ENCODE measurements at places on chromosomes 16 and 17.

- no peak for DNase-seq
These were observed 168.8 kb downstream of the C16orf78 start for GRCh38 chr16:49542391-49542891.

- no peak for DNase-seq
These were observed 273.4 kb downstream of the NTN1 start for GRCh38 chr17:9294661-9295210.

GRCh38 chr16:66247516-66248481 lies 118.7 kb upstream of the CDH5 start:
- no peak for DNase-seq

- DNase-seq: no peak
These were observed 17.2 kb downstream of the TMEM204 start for GRCh38 chr16:1550696-1551095.

GRCh38 chr17:27323538-27324215 lies 29.8 kb downstream of the WSB1 start:
- no peak for DNase-seq

DNA sequence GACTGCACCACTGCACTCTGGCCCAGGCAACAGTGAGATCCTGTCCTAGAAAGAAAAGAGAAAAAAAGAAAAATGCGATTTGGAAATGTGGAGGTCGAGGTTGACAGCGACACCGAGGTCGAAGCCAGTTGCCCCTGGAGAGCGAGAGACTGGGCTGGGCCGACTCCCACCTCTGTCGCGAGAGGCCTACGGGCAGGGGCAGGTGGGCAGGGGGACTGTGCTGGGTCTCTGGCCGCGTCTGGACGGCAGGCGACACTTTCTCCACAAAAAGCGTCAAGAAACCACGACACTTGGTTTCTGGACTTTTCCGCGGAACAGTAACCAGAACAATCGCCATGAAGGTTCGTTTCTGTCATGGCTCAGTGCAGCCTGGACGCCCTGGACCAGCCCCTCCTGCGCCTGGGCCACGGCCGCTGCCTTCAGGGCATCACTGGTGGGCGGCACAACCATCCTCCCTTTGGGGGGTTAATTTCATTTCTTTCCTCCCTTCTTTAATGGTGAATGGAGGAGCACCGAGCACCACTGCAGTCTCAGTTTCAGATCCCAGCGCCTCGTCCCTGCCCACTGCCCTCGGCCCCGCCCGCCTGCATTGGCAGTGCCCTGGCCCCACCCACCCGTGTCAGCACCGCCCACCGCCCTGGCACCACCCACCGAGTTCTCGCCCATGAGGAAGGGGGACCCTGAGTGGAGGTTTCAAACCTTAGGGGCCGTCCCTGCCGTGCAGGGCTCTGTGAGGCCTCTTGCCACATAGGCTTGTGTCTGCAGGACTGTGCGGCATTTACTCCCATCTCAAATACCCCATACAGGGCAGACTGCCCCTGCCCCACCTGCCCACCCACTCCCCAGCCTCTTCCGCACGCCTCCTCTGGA lies 18.5 kb upstream of the CDH15 start:
- DNase-seq: no peak

DNA sequence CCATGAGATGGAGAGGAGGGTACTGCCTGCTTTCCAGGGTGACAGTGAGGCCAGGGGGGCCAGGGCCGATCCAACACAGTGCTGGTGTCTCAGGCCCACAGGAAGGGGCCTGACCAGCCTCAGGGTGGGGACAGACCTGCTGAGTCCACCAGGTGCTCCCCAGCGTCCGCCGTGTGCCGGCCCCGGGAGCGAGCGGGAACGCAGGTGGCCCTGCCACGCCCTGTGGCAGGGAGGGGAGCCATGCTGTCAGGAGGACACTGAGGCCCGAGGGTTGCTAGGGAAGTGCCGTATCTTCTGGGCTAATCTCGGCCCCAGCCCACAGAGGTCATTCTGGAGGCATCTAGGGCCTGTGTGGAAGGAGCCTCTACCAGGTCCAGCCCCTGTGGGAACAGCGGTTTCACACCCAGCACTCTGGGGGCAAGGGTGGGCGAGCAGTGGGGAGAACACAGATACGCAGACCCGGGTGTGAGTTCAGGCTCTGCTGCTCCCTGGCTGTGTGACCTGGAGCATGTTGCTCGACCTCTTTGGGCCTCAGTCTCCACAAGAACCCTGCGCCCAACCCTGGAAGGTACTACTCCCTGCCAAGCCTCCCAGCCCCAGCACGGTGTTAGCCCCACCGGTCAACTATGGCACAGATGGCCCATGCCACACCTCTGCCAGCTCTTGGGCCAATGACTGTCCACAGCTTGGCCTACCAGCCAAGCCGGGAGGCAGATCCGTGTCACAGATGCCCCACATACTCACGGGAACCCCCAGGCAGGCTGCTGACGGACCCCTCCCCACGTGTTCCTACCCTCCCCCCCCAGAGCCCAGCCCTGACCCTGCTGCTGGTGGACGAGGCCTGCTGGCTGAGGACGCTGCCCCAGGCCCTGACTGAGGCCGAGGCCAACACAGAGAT lies 43.9 kb upstream of the ZC3H18 start:
- DNase-seq: no peak

GRCh38 chr16:83721676-83722075 lies 86.1 kb upstream of the HSBP1 start:
- DNase-seq: no peak

DNA sequence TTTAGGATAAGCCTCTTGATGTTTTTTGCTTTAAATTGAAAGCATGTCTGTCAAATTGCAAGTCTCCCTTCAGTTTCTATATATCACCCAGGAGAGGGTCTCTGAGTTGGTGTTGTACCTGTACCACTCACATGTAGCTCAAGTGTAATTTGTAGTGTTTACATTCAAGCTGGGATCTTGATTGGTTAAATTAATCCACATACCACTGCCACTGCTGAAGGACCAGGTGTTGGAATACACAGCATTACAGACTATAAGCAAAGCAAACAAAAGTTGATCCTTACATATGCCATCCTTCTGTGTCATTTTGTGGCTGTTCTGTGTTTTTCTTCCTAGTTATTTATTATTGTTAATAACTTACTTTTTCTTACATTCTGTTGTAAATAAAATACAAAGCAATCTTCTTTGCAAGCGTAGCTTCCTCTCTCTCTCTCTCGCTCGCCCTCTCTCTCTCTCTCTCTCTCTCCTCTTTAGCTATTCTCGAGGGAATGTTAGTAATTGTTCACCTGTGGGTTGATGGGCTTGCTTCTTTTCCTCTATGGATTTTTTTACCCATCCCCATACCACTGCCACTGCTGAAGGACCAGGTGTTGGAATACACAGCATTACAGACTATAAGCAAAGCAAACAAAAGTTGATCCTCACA lies 20.8 kb upstream of the NOL11 start:
- no peak for DNase-seq

GRCh38 chr17:67107811-67108775 lies 63.7 kb downstream of the CACNG1 start:
- DNase-seq: no peak

- no peak for DNase-seq
These were observed 9.0 kb downstream of the TEKT5 start for GRCh38 chr16:10685709-10686108.

GRCh38 chr17:66152756-66153155 lies 39.2 kb downstream of the CEP112 start:
- no peak for DNase-seq

- no peak for DNase-seq
These were observed 35.4 kb upstream of the LITAF start for GRCh38 chr16:11621920-11622651.

DNA sequence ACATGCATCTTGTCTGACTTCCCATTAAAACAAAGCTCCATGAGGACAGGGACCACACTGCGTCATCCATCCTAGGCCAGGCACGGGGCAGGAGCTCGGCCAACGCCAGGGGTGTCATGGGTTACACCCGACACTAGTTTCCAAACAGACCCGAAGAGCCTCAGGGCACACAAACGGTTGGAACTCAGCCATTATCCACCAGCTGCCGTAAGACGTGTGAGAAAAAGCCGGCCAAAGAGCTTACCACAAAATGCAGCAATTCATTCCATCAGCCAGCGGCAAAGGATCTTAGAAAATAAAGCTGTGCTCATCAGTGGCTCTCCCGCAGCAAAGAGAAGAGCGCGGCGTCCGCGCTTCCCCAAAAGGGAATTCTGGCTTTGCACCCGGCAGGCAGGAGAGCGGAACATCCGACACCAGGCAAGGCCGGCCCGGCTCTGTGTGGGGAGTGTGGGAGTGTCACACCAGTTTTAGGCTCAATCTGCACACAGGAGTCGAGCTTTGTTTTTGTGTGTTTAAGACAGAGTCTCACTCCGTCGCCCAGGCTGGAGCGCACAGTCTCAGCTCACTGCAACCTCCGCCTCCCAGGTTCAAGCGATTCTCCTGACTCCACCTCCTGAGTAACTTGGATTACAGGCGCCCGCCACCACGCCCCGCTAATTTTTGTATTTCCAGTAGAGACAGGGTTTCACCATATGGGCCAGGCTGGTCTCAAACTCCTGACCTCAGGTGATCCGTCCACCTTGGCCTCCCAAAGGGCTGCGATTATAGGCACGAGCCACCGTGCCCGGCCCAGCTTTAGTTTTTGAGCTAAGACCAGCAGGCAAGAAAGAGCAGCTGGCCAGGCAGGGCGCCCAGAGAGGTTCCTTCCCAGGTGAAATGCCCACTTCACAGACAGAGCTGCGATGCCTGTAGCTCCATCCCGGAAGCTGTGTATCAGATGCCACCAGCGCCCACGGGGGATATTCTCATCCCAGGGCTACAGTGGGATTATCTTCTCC lies 1.5 kb downstream of the SLC38A8 start:
- no peak for DNase-seq

DNA sequence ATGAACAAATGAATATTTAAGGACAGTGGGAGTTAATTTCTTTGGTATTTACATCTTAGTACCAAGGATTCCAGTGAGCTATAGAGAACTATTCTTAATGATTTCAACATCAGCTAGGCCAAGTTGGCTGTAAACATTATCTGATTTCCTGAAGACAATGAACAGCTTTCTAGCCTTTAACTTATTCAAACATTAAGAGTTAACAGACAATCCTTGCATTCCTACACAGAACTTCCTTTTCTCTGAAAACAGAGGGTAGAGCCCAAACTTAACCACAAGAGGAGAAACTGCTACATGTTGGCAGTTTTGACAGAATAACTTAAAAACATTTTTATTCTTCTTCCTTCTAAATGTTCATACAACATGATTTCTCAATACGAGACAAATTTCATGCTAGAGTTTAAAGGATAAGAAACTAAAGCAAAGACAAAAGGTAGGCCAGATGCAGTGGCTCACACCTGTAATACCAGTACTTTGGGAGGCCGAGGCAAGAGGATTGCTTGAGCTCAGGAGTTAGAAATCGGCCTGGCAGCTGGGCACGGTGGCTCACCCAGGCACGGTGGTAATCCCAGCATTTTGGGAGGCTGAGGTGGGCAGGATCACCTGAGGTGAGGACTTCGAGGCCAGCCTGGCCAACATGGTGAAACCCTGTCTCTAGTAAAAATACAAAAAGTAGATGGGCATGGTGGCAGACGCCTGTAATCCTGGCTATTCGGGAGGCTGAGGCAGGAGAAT lies 4.4 kb downstream of the CRLF3 start:
- DNase-seq: no peak

DNA sequence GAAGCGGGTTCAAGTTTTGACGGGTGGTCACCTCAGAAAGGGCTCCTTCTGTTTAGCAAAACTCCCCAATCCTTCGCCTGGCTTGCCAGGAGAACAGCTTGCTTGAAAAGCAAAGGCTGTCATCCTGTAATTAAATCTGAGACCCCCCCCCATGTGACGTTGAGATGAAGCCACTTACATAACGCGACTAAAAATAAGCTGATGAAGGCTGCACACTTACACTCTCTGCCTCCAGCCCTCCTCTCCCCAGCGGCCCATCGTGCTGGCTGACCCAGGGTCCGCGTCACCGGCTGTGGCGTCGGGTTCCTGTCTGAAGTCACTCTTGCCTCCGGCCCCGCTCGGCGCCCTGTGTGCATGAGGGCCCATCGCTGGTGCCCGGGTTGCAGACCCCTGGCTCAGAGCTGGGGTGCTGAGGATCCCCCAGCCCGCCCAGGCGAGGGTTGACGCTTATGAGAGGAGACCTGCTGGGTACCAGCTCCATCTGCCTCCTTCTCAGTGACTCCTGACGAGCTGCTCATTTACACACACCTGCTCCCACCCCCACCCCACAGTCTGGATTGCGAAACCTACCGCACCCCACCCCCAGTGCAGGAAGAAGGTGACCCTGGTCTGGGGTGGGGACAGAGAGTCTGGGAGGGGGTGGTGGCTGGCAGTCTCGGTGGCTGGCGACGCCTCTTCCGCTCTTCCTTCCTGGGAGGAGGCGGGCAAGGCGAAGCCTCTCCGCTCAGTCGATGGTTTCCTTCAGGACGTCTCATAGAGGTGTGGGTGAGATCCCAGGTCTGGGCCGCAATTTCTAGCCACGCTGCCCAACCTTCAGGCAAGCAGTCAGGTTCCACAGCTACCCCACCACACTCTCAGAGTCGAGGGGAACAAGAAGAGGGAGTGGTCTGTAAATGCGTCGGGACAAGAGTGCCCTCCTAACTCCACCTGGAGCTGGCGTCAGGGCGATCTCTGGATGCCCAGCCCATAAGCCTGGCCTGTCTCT lies 3.1 kb upstream of the BAIAP2 start:
- DNase-seq: no peak

- DNase-seq: no peak
These were observed 189.4 kb upstream of the CDH8 start for GRCh38 chr16:62225675-62226074.

DNA sequence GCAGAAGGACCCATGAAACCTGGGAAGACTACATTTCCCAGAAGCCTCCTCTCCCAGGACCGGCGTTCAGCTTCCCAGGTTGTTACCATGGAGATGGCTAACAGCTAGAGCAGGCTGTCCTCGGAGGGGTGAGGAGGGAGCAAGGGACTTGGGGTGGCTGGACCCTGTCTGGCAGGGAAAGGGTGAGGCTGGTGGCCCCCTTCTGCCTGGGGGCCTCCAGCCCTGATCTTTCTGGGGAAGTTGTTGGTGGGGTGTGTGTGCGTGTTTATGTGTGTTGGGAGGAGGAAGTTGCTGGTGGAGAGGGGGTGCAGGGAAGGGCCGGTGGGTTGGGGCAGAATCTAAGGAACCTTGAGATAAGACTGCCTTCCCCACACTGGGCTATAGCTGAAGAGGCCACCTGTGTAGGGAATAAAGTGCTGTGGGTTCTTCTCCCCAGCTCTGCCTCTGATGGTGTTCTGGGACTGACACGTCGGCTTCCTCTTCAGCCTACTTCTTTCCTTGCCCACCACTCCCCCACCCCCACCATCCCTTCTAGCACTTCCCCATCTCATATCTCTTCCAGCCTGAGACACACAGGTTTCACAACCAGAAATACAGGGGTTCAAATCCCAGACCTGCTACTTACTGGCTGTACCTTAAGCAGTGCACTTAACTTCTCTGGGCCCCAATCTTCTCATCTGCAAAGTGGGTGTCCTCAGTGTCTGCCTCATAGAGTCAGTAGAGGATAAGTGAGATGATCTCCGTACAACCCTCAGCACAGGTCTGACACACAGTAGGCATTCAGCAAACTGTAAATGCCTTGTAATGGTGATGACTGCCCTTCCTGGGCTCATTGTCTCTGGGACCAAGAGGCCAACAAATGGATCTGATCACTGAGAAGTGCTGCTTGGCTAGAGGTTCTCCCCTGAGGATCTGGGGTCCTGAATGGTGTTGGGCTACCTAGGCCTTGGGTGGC lies at the start of gene DRC7:
TSS of gene DRC7 (plus strand) at position 82 of the 955 bp plus-strand sequence. CDS start 3,144 bp downstream, outside the sequence.
- no peak for DNase-seq

Data from stimulated activated CD4-positive, alpha-beta T cell treated with anti-CD3 and anti-CD28 coated beads, Interleukin-1b, Interleukin-23, amount 100 ng/mL, for 1 hour (primary cell).